Effector memory CD8-positive, alpha-beta T cell (primary cell): ENCODE measurements at places on chromosomes 3 and 15.
A peak's percentile ranks its signal among the peaks of the same experiment; 100 is the strongest.

GRCh38 chr3:87198774-87199173 is 28.3 kb upstream of the CHMP2B start:
- DNase-seq: no peak

DNA sequence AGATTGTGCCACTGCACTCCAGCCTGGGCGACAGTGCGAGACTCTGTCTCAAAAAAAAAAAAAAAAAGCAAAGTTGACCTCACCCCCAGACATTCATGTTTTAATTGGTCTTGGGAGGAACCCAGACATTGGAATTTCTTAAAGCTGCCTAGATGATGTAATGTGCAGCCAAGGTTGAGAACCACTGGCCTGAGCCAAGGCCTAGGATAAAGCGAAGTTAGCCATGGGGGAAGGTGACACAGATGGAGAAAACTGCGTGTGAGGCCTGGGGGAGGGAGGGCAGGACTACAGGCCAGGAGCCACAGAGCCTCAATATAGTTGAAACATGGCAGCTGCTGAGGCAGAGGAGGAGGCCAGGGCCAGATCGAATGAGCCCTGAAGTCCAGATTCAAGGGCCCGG is 21.0 kb downstream of the GLB1 start:
- no peak for DNase-seq

- no peak for DNase-seq
Observed at GRCh38 chr15:53982876-53983275, 4.6 kb downstream of the UNC13C start.

GRCh38 chr3:120909602-120909878 is 1.5 kb downstream of the STXBP5L start:
- DNase-seq: no peak

DNA sequence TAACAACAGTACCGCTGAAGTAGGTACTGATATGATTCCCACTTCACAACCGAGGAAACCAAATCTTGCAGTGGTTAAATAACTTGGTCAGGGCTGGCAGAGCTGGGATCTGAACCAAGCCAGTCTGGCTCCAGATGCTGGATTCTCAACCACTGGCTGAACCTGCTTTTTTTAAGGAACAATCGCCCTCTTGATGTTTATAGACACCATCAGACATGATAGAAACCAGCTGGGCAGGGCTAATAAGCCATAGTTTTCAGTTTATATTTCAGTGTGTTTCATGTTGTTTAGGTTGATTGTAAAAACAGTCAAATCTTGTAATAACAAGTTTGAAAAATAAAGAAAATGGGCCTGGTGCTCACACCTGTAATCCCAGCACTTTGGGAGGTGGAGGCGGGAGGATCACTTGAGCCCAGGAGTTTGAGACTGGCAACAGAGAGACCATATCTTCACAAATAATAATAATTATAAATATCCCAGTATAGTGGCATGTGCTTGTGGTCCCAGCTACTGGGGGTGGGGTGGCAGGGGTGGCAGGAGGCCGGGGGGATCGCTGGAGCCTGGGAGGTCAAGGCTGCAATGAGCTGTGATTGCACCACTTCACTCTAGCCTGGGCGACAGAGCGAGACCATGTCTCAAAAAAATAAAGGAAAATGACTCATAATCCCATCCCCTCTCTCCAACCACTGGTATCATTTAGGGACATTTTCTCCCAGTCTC is 36.7 kb downstream of the XYLB start:
- DNase-seq: no peak

DNA sequence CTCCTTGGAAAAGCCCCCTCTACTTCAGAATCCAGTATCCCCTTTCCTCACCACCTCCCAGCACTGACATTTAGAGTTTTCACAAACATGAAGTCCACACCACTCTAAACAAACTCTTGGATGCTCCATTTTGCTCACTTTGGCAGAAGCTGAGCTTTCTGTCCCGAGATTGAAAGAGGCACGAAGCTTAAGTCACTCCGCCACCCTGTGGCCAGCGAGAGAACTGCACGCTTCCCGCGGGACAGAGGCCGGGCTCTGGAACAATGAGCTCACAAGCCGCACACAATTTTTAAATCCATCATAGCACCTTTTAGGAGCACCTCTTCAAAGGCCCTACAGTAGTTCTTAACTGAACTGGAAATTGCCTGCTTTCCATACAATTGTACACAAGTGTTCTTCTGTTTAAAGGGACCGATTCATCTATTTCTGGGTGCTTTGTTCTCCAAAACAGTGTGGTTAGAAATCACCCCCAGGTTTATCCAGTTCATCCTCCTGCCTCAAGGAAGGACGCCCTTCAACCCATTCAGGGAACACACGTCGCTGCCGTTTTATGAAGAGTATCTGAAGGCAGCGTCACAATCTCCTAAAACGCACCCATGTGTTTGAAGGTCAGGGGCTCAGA is 226.1 kb downstream of the VPS13C start:
- peak; percentile 69 for DNase-seq
